HT1080 (cell line): ENCODE measurements at places on chromosomes 2 and 18. TPM values are rescaled to one million over a fixed set of nuclear protein-coding genes. Genes with fewer than 3 reads are reported as not detected.
A peak's percentile ranks its signal among the peaks of the same experiment; 100 is the strongest.

- DNase-seq, result no peak
Observed at GRCh38 chr2:150601280-150602038, 114.0 kb upstream of the RND3 start.

- DNase-seq, result no peak
Observed at GRCh38 chr2:218382785-218383184, 712 bp downstream of the SLC11A1 start.

Gene HSBP1L1
- total RNA-seq, result not detected in 2 replicates

- peak; percentile 1 for DNase-seq
Observed at GRCh38 chr2:39050109-39050508, 70.7 kb downstream of the SOS1 start.

DNA sequence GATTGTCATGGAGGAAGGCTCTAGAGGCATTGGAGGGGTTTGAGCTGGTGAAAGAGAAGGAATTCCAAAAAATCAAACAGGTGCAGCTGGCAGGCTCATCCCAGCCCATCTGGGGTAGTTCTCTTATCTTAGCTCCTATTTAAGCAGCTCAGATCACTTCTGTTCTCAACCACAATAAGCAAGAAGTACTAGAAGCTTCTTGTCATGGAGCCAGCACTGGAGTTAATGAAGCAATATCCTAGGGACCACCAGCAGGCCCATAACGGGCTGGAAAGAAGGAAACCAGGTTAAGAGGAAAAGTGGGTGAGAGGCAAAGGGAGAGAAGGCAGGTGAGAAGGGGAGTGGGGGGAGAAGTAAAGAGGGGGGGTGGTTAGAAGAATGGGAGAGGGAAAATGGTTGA is 100.7 kb upstream of the ZFP36L2 start:
- DNase-seq, result no peak

DNA sequence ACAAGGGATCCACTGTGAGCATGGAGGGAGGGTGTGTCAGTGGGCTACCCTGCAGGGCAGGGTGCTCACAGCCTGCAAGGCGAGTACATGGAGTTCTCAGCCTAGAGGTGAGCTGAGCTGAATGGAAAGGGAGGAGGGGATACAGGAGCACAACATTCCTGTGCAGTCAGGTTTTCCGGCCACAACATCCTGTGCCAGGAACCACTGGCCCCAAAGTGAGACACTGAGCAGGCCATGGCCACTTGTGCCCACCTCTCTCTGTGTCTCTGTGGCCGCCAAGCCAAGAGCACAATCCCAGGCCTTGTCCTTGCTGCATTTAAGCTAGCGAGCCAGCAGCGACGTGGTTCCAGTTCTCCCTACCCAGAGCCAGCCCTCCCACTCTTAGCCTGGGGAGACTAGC is 6.1 kb downstream of the DOK1 start:
- peak; percentile 93 for DNase-seq

- peak; percentile 60 for DNase-seq
Observed at GRCh38 chr2:187842978-187843847, 289.0 kb upstream of the TFPI start.

GRCh38 chr2:71423817-71424420 is 29.4 kb upstream of the DYSF start:
- no peak for DNase-seq

DNA sequence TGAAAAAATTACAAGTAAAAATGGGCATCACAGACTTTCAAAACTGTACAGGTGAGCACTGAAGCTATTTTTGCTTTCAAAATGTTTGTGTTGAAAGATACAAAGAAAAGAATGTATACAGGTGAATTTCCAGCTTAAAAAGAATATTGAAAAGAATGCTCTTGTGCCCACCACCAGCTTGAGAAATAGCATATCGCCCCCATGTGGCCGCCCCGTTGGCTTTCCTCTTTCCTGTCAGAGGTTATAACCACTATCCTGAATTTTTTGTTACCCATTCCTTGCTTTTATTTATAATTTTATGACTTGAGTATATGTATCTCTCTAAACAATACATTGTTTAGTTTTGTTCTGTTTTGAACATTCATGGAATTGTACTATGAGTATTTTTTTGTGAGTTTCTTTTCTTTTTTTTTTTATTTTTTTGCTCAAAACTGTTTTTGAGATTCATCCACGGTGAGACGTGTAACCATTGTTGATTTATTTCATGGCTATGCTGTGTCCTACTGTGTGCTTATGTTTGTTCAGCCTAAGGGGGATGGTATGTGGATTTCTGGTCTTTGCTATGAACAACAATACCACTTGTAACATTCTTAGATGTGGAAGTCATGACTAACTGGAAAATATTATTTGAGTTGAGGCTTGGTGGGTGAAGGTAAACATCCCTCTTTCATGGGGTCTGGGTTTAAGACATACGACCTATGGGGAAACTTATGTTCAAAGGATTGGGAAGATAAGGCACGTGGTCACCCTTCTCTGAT is 11.6 kb downstream of the TRPM8 start:
- peak; percentile 18 for DNase-seq
